Right lung (tissue), 10 donors: ENCODE measurements at places on chromosomes 12 and 14.

DNA sequence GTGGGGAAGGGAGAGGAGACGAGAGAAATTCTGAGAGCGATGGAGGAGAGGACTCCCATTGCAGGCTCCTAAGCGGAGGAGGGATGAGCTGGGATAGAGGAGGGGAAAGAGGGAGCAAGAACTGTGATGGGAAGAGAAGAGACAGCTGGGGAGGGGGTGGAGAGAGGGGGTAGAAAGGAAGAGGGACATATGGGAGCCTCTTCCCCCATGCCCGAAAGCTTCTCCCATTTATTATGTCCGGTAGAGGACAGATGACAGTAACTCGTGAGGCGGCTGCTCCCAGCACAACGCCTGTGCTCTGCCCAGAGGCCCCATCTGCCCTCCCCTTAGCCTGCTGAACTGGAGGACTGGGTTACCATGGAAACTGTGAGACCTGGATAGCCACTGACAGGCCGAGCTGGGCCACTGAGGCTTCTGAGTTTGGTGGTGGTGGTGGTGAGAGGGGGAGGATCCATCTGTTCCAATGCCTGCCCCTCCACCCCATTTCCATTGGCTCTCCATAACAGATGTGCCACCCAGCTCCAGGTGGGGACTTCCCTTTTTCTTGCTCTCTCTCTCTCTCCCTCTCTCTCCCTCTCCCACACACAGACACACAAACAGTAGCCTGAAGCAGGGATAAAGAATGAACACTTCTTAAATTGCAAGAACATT is 8.3 kb downstream of the CPNE6 start:
- no peak for DNase-seq

DNA sequence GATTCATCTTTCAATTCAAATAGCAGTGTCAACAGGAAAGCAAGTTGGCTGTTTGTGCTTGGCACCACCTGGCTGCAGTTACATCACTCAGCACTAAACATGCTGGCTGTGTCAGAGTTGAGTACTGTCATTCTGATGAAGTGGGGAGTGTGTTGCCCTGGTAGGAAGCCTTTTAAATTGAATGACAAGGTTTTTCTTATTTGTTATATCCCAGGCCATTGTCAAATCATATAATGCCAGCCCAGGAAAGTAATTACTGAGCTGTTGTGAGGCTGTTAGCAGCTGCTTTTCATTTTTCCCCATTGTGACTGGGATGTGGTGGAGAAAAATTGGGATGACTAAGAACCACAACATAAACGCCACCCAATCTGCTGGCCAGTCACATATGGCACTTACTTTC is 106.5 kb upstream of the PRKD1 start:
- no peak for DNase-seq

GRCh38 chr12:1845427-1845826 is 25.1 kb downstream of the LRTM2 start:
- DNase-seq, result no peak

DNA sequence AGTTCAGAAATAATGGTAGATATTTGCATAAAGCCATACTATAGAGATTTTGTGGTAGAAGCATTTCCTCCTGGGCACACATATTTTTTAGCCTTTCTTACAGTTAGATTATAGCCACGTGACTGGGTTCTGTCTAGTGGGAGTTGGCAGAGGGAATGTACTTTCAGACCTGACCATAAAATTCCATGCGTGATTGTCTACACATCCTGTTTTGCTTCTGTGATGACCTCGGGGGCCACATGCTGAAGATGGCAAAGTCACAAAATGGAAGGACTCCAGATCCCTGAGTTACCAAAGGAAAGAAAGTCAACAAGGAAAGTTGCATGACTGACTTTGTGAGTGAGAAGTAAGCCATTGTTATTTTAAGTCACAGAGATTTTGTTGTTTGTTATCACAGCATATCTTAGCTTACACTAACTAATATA is 14.6 kb upstream of the MIA2 start:
- no peak for DNase-seq

DNA sequence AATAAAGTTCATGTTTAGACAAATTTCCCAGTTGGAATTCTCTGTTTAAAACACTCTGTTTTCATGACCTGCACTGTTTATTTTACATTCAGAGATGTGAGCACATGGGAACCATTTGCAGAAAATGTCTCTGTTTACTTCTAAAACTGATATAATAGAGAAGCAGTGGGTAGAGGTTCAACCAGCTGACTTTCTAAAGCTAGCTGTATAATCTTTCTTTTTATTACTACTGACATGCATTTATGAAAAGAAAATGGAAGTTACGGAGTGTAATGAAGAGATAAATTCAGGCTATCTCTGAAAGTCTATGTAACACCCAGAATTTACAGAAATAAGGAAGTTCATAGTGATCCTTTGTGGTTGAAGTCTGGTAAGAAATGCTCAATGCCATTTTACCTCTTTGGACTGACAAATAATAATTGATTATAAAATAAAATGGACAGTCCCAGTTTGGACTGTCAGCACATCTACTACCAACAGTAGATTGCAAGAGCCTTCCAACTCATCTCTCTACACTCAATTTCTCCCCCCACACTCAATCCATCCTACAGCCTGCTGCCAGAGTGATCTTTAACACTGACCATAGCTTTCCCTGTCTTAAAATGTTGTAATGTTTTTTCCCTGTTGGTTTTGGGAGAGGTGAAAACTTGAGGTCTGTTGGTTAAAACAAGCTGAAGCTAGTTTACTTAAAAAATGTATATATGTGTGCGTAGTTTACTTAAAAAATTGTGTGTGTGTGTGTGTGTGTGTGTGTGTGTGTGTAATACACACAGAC is 137.4 kb downstream of the AEBP2 start:
- peak; percentile 33 for DNase-seq
